Activated B cell treated with CpG ODN at 0.5 μM for 24 hours (primary cell): ENCODE measurements at places on chromosomes 13 and 19. TPM values are rescaled to one million over a fixed set of nuclear protein-coding genes. Genes with fewer than 3 reads are reported as not detected.
A peak's percentile ranks its signal among the peaks of the same experiment; 100 is the strongest.

DNA sequence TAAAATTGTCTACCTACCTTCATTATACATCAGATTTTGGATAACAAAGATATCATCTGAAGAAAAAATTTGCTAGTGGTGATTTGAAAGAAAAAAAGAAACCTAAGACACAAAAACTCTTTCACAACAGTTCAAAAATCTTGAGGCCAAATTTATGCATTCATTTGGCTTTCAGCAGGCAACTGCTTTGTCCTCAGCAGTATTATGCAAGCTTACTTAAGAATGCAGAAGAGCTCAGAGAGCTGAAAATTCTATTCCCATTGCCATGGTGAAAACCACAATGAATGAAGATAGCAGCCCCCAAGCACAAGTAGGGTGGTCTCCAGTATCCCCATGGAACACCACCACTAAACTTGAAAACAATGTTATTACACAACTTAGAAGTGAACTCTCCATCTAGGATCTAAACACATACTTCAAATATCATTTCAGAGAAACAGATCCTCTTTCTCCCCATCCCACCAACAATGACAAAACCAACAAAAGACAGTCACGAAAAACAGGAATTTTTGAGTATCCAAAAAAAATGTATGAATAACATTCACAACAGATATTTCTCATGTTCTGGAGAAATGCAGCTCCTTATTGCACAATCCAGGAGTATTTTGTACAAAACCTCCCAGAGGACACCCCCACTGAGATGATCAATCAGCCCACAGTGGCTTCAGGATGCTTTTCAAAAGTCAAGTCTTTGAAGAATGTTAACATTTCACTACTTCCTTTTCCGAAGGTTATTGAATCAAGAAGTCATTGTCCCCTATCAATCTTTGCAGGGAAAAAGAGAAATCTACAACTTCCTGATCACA is 192.7 kb downstream of the LHFPL6 start:
- no peaks in the 10 kb centered on the region for H3K4me1 ChIP-seq
- H3K36me3 ChIP-seq: no peaks in the 10 kb centered on the region
- no peak overlapping the region for H3K27ac ChIP-seq
- no peaks in the 10 kb centered on the region for H3K27me3 ChIP-seq
- no peak overlapping the region for H3K4me3 ChIP-seq

DNA sequence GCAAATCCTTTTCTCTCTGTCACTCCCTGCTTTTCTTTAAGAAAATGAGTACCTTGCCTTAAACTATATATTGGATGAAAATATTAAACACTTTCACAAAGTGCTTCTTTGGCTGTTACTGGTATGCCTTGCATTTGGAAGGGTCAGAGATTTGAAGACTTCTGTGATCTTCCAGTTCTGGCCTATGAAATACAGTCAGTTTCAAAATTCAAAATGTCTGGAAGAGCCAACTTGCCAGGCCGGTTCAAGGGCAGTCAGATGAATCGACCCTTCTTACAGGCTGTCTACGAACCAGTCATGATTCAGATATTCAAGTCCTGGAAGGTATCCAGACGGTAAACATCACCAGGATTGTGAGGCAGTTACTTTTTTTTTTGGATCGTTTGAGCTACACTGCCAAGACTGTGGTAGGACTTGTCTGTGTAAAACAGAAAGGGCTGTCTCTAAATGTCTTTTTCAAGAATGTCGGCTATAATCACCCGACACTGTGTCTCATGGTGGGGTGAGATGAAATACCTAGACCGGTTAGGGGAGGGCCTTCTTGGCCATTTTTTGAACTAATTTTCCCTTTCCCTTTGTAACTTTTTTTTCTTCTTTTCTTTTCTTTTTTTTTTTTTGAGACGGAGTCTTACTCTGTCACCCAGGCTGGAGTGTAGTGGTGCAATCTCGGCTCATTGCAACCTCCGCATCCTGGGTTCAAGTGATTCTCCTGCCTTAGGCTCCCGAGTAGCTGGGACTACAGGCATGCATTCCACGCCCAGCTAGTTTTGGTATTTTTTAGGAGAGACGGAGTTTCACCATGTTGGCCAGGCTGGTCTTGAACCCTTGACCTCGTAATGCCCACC is 11.2 kb downstream of the ACTN4 start:
- peaks cover 43% of the 10 kb centered on the region for H3K36me3 ChIP-seq
- H3K27ac ChIP-seq: peak overlapping the region; percentile 47
- H3K4me3 ChIP-seq: no peak overlapping the region
- DNase-seq: no peak

DNA sequence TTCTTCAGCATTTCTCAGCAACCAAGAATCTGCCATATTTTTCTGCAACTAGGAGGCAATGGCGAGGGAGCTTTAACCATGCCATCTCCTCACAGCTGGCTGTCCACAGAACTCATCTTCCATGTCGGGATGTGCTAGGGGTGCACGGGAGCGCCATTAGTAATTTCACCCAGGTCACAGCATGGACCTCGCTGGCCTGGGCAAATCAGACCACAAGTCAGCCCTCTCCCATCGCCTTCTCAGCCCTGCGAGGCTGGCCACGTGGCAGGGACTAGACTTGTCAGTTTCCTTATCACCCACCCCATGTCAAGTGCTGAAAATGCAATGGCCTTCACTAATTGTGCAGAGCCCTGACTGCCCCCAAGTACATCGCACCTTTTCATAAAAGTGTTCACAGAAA is 15.7 kb downstream of the COL4A1 start:
- no peak for DNase-seq
- no peak overlapping the region for H3K4me3 ChIP-seq
- no peak overlapping the region for H3K27ac ChIP-seq
- no peaks in the 10 kb centered on the region for H3K36me3 ChIP-seq
- H3K27me3 ChIP-seq: peaks cover 12% of the 10 kb centered on the region

Gene VSTM2B
- total RNA-seq: not detected in 2 replicates
